EH (cell line): ENCODE measurements at places on chromosomes 3 and 15.

GRCh38 chr15:64493641-64494040 is 33.3 kb downstream of the ZNF609 start:
- DNase-seq = no peak

DNA sequence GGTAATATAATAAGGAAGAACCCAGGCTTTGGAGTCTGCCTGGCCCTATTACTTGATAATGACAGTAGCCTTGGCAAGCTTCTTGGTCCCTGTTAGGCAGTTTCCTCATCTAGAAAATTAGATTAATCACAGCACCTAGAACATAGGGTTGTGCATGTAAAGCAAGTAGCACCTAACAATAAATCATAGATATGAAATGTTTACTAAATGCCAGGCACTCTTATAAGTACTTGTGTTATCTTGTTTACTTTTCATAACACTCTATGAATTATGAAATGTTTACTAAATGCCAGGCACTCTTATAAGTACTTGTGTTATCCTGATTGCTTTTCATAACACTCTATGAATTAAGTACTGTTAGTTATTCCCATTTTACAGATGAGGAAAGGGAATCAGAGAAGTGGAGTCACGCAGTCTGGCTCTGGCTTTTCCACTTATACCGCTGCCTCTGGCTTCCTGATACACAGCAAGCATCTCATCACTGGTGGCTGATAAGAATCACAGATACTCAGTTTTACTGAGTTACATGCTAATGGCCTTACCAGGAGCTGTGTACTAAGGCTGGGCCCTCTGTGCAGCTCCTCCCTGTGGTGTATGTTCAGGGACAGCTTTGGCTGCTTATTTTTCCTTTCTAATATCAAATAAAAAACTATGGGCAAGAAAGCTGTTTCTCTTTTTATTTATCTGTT is 123.4 kb downstream of the FEZF2 start:
- DNase-seq = no peak

DNA sequence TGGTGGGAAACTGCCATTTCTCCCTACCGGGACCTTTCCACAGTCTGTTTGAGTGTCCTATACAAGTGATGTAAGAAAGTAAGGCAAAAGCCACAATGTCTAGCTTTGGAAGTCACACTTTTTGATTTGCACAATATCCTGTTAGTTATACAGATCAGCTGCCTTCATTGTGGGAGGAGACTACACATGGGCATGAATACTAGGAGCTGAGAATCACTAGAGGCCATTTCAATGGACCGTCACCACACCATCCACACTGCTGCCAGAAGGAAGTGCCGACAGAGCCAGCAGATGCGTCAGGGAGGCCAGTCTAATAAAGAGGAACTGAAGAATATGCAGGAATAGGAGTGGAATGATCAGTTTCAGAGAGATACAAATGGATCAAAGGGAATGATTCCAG is 65.8 kb downstream of the SCN11A start:
- no peak for DNase-seq

DNA sequence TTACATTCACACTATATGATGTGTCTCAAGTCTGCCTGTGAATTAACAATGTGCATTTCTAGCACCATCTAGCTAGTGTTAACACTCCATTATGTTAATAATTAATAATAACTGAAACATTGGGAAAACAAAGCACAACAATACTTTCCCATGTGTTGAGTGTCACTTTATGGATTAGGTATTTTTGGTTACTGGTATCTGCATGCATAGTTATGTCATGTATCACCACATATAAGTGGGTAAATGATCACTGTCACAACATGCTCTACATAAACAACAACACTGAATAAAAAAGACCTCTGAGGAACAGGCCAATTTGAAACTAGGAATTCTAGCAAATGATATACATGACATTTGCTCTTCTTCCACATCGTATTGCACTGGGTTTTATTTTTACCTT is 74.7 kb downstream of the MLH1 start:
- DNase-seq = peak; percentile 21
